ENCODE measurements at places on chromosomes 11 and 22.

- DNase-seq: no peak
Measured at GRCh38 chr11:6328321-6328720, 8.0 kb upstream of the CAVIN3 start.

- peak; percentile 56 for DNase-seq
Measured at GRCh38 chr11:110199184-110199981, 97.0 kb downstream of the RDX start.

DNA sequence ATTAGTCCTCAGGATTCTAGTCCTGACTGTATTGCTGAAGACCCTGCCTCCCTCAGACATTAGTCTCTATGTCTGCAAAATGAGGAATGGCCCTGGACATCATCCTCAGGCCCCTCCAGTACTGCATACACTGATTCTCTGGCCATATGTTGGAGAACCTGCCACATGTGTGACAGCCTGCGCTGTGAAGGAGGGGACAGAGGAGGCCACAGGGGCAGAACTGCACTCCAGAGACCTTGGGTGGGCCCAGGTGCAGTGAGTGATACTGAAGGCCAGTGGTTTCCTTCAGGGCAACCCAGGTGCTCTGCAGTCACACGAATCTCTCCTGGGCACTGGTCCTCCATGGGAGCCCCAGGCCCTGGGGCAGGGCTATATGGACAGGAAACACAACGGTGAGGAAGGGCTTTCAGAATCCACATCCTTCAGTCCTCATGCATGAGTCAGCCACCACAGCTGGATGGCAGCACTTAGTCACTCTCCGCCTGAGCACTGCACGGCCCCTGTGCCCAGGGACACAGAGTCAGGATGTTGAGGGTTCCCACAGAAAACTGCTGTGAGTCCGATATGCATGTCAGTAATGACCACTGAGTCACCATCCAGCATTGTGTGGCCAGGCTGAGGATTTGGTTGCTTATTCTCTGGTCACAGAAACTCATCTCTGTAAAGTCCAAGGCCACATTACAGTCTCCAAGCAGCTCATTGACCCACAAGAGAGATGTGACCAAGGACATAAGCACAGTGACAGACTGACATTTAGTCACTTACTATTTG is 39.7 kb downstream of the ME3 start:
- DNase-seq: peak; percentile 99

DNA sequence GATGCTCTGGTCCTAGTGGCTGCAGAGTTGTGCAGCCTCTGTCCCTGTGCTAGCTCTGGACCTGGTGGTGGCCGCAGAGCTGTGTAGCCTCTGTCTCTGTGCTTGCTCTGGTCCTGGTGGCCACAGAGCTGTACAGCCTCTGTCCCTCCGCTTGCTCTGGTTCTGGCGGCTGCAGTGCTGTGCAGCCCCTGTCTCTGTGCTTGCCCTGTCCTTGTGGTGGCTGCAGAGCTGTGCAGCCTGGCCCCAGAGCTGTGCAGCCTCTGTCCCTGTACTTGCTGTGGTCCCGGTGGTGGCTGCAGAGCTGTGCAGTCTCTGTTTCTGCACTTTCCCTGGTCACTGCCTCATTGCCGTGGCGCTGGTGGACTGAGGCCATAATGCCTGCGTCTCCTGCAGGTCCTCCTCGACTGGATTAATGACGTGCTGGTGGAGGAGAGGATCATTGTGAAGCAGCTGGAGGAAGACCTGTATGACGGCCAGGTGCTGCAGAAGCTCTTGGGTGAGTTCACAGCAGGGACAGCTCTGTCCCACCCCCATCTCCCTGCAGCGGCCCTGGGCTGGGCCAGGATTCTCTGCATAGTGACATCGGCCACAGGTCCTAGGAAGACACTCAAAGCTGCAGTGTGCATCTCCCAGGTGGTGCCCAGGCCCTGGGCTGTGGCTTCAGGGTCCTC is 61.9 kb upstream of the PARVG start:
- DNase-seq: no peak

DNA sequence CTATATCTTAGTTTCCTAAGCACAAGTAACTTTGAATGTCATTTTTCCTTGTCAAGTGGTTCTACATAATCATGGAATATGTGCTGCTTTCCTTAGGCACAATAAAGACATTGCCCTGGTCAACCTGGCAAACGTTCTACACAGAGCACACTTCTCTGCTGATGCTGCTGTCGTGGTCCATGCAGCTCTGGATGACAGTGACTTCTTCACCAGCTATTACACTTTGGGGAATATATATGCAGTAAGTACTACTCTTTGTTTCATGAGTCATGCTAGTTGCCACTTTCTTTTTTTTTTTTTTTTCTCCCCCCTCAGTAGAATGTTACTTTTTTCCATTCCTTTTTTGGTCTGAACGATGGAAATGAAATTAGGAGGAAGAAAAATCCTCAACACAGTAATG is 38.5 kb downstream of the TTC17 start:
- no peak for DNase-seq

DNA sequence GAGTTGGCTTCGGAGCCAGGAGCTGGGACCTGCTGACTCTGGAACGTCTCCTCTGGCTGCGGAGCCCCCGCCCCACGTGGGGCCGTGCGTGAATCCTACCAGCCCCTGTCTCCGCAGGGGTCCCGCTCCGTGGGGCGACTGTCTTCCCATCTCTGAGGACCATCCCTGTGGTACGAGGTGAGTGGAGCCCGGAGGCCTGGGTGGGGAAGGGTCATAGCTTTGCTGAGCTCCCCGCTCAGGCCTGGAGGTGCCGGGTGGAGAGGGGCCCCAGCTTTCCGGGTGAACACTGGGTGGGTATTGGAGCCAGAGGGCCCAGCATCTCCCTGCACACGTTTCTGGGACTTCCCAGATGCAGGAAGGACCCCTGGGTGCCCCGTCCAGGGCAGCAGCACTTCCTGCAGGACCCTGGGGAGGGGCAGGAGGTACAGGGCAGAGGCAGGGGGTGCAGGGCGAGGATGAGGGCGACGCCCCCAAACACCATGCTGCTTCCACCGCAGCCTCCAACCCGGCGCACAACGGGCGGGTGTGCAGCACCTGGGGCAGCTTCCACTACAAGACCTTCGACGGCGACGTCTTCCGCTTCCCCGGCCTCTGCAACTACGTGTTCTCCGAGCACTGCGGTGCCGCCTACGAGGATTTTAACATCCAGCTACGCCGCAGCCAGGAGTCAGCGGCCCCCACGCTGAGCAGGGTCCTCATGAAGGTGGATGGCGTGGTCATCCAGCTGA is 3.8 kb downstream of the MUC5AC start:
- DNase-seq: no peak

- no peak for DNase-seq
Measured at GRCh38 chr22:22974795-22975580, 87.4 kb downstream of the IGLL5 start.

DNA sequence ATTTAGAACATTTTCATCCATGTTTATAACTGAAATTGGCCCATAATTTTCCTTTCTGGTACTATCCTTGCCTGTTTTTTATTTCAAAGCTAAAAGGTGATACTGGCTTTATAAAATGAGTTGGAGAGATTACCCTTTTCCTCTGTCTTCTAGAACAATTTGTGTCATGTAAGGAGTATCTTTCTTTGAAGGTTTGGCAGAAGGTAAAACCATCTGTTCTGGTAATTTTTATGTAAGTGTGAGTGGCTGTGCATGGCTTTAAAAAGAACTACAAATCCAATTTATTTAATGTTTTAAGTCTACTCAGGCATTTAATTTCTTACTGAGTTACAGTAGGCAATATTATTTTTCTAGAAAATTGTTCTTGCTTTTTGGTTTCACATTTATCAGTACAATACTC is 7.7 kb upstream of the MRGPRD start:
- DNase-seq: no peak

DNA sequence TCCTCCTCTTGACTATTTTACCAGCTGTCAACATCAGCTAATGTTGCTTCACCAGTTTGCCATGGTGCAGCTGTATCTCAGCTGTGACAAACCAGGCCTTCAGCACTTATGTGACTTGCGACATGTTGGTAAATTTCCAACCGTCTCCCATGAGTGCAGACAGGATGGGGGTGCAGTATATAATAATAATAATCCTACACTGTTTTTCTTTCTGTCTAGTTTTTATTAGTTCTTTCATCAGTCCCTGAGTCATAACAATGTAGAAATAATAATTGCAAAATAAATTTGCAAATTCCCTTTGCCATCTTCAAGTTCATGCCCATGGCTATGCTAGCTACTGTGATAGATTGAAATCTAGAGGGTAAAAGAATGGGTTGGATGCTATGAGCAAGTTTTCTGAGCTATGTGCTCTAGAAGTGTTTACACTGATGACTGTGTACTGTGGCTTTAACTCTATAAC is 4.9 kb downstream of the MMP13 start:
- DNase-seq: peak; percentile 77

DNA sequence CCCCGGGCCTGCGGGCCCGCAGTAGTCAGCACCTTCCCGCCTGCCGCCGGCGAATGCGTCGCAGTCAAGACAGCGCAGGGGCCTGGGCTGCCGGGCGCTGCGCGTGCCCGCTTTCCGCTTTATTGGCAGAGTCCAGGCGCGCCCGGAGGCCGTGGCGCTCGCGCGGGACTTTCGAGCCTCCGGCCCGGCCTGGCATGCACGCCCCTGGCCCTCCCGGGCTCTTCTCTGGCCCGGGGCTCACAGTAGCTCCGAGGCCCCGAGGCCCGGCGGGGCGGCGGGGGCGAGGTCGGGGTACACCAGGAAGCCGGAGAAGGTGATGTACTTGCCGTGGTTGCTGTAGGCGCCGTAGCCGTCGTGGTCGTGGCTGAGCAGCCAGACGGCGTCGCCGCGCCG is 3.1 kb downstream of the FAM180B start:
- no peak for DNase-seq

DNA sequence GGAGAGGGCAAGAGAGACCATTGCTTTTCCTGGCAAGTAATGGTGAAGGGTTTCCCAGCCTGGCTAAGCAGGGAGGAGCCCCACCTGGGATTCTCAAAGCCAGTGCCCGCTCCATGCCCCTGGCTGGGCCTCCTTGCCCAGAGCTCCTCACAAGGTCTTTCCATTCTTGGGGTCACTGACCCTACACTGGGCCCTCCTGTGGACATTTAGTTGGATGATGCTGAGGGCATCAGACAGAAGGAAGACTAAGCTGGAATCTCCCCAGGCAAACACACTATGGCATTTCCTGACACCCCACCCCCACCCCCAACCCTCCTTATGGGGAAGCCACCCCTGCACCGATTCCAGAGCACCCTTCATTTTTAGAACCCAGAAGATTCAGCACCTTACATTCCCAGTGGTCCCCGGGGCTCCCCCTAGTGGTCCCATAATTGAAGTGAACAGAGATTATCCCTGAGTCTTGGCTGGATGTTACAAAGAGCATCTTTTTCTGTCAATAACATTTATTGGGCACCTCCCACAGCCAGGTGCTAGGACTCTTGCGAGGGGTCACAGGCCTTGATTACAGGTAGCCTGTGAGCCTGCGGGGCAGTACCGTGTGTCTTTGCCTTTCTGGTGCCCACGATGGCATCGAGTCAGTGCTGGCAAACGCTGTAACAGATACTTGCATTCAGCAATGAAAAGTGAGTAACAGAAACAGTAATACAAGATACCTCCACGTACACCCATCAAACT is 548.5 kb downstream of the BUD13 start:
- DNase-seq: peak; percentile 33

DNA sequence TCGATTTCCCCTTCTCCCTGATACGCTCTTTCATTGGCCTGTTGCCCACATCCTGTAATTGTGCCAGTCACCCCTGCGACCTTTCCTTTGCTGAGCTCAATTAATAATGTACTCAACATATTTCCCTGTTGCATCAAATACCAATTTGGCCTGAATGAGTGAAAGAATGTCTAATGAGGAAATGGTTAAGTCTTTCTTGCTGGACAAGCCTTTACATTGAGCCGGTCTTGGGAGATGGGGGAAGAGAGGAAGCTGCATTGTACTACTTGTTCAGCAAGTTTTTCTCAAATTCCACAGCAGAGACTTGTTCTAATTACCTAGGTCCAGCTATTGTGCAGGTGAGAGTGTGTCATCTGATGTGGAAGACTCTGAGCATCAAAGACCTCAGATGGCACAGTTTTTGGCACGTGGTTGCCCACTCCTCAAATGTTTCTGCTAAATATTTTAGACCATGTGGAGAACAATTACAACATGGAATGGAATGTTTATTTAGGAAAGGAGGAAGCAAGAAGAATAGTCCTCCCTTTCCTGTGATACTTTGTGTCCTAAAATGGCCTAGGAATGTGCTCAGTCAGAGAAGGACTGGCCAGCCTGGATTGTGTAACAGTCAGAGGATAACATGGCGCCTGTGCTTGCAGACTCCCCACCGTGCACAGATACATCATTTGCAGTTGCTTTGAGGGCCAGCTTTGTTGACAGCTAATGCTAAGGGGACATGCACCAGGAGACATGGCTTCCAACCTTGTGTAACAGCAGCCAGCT is 129.5 kb upstream of the E2F8 start:
- peak; percentile 29 for DNase-seq

- no peak for DNase-seq
Measured at GRCh38 chr22:41327124-41327523, 25.8 kb downstream of the ZC3H7B start.

- no peak for DNase-seq
Measured at GRCh38 chr22:29167032-29167911, 38.4 kb upstream of the EMID1 start.

- no peak for DNase-seq
Measured at GRCh38 chr11:94131047-94131717, 2.5 kb downstream of the PANX1 start.

- no peak for DNase-seq
Measured at GRCh38 chr11:31959716-31960115, 131.2 kb upstream of the RCN1 start.

- no peak for DNase-seq
Measured at GRCh38 chr11:45048870-45049691, 97.4 kb upstream of the PRDM11 start.

DNA sequence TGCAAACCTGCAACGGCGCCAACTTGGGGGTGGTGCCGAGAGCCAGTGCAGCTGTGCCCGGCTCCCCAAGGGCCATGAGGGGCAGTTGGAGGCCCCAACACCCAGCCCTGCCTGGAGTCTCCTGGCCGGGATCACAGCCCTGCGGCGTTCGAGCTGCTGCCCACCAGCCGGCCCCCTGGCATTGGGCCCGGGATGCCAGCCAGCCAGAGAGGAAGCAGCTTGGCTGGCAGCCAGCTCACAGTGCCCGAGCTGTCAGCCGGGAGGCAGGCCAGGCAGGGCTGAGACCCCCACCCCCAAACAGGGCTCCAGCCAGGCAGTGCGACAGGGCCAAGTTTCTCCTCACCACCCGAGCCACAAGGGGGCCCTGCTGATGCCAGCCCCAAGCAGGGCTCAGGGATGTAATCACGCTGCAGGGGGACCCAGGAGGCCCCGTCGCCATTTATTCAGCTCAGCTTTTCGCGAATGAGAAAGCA is 26.0 kb upstream of the TCF20 start:
- no peak for DNase-seq

GRCh38 chr11:116422956-116423600 is 349.7 kb downstream of the BUD13 start:
- no peak for DNase-seq

GRCh38 chr22:26838471-26838825 is 181.1 kb downstream of the MIAT start:
- DNase-seq: no peak

- DNase-seq: peak; percentile 65
Measured at GRCh38 chr11:95764267-95764898, 25.2 kb downstream of the FAM76B start.
